ENCODE measurements at places on chromosomes 2 and 18.

- peak; percentile 75 for DNase-seq
Measured at GRCh38 chr18:56233595-56233994, 404.8 kb downstream of the TXNL1 start.

GRCh38 chr2:218827701-218828476 lies 3.7 kb downstream of the PRKAG3 start:
- no peak for DNase-seq

- no peak for DNase-seq
Measured at GRCh38 chr18:31487246-31488015, 10.5 kb upstream of the DSG2 start.

- no peak for DNase-seq
Measured at GRCh38 chr2:226839161-226839560, 3.3 kb downstream of the RHBDD1 start.

DNA sequence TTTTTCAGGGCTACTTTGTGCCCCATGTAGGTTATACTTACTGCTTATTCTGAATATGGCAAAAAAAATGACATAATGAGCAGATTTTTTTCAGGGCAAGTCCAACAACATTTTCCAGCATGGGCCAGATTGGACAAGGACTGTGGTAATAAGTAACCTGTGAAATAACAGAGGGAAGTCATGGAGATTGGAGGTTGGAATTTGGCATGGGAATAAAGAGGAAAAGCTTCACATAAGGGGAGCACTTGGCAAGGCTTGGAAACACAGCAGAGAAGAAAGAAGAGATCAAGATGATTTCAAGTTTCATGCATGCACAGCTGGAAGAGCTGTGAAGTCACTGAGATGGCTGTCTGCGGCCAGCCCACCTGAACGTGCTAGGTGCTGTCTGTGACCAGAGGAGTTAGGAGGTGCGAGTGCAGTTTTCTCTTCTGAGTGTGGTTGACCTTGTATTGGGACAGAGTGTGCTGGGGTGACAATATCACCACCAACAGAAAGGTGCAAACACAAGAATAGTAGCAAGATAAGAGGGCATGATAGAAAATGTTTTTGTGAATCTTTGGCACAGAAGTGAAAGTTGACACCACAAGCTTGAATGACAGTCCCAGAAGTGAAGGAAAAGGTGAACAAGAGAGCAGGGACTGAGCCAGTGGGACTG lies 71.1 kb upstream of the DSC1 start:
- DNase-seq: no peak

GRCh38 chr2:78928502-78928901 lies 97.0 kb upstream of the REG3G start:
- DNase-seq: no peak

GRCh38 chr2:152186262-152186661 lies 10.7 kb upstream of the STAM2 start:
- DNase-seq: no peak

DNA sequence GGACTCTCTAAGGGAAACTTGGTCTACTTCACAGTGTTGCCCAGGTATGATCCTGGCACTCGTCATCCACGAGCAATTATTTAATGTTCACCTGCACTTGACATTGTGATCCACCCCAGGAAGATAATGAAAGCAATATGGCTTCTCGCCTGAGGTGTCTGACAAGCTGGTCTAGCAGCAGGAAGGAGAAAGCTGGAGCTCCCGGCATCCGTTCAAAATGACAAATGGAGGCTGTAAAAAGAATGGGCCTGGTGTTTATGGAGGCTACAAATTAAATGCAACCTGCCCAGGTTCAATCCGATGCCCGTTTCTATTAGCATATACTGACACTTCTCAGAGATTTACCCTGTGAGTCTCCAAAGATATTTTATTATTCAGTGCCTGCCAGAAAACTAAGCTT lies 317.6 kb downstream of the CTNNA2 start:
- DNase-seq: no peak
